ENCODE measurements at places on chromosomes 6 and 20.

DNA sequence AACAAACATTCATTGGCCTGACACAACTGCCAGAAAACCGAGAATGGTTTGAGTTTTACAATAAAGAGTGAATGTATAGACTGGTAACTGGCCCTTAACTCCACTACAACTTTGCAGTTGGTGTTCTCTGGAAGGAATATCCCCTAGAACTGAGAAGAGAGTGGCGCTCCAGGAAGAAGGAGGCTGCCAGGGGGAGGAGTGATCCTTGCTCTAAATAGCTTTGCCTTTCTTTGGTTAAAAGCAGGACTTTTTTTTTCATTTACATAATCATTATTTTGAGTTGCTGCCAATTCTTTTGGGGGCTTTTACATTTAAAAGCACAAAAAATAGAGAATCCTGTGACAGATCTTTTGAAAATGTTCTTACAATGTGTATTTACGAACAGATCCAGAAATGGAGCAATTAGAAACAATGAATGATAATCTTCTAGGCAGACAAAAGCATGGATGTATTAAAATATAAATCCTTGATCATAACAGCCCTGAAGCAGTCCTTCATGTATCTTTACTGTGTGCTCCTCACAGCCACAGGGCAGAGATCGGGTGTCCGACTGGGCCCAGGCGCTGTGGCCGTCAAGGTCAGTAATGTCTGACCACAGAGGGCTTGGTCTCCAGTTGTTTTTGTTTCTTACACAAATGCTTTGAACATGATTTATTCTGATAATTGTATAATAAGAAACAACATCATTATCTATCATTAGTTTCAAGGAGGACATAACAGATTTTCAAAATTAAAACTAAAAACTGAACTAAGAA is 612.2 kb downstream of the HDGFL1 start:
- no peak for DNase-seq

GRCh38 chr6:20623761-20624160 is 89.5 kb downstream of the CDKAL1 start:
- DNase-seq: no peak

GRCh38 chr6:36633370-36633769 is 39.2 kb downstream of the SRSF3 start:
- DNase-seq: no peak

GRCh38 chr20:52683761-52684160 is 288.4 kb upstream of the TSHZ2 start:
- DNase-seq: no peak

- no peak for DNase-seq
Measured at GRCh38 chr20:11350126-11351005, 567.3 kb upstream of the BTBD3 start.

GRCh38 chr6:2549834-2550233 is 200.9 kb downstream of the MYLK4 start:
- DNase-seq: no peak

DNA sequence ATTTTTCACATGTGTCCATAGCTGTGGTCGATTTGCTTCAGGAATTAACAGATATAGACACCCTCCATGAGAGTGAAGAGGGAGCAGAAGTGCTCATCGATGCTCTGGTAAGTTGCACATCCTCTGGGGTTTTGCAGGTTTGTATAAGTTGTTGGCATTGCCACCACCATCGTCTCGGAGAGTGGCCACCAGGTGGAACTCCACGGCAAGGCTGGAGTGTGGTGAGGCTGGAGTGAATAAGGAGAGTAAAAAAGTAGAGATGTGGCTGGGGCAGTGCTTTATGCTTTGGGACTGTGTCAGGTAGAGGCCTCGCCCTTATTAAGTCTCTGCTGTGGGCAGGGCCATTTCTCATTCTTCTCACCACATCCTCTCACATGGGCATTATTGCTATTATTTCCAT is 63.7 kb downstream of the CTNNBL1 start:
- DNase-seq: no peak

- DNase-seq: no peak
Measured at GRCh38 chr20:24813080-24813479, 136.0 kb upstream of the CST7 start.

DNA sequence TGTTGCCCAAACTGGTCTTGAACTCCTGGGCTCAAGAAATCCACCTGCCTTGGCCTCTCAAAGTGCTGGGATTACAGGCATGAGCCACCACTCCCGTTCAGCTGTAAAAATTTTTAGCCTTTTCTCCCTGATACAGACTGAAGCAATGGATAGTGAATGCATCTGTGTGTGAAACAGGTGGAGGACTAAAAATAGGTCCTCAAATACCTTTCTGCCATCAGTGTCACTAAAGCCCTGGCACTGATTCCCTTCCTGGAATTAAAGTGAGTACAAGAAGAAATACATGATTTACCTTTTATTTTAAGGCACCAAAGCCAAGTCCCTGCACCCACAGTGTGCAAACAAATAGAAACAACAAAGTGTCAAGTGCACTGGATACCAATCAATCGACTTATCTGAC is 25.1 kb downstream of the TULP4 start:
- DNase-seq: no peak

- no peak for DNase-seq
Measured at GRCh38 chr20:55667024-55667423, 338.3 kb downstream of the CBLN4 start.

- DNase-seq: no peak
Measured at GRCh38 chr6:125102891-125103290, 50.7 kb upstream of the TPD52L1 start.

DNA sequence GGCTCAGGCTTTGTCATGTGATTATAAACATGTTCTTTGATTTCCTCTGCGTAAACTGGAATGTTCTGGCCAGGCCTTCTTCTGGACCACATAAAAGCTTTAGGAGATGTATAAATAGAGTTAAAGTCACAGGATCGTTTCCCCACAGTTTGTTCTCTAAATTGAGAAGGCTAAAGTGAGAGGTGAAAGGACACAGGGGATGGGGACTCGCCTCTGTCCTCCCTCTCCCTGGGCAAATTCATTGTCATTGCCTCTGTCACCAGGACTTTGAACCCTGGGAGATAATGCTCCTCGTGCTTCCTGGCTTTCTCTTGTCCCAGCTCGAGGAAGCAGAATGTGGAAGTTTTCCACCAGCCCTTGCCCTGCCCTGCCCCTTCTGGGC is 20.3 kb upstream of the ZFAND3 start:
- DNase-seq: no peak

DNA sequence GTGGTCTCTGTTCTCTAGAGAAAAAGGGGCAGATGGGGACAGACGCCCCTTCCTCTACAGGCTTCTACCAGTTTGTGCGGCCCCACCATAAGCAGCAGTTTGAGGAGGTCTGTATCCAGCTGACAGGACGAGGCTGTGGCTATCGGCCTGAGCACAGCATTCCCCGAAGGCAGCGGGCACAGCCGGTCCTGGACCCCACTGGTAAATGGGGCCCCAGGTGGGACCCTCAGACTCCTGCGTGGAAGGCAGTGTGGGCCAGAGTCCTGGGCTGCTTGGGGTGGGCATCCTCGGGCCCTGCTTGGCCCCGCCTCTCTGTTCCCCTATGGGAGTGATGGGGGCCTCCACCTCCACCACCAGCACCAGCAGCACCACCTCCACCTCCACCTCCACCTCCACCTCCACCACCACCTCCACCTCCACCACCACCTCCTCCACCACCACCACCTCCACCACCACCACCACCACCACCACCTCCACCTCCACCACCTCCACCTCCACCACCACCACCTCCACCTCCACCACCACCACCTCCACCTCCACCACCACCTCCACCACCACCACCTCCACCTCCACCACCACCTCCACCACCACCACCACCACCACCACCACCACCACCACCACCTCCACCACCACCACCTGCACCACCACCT is 3.2 kb upstream of the TNFRSF6B start:
- DNase-seq: no peak

DNA sequence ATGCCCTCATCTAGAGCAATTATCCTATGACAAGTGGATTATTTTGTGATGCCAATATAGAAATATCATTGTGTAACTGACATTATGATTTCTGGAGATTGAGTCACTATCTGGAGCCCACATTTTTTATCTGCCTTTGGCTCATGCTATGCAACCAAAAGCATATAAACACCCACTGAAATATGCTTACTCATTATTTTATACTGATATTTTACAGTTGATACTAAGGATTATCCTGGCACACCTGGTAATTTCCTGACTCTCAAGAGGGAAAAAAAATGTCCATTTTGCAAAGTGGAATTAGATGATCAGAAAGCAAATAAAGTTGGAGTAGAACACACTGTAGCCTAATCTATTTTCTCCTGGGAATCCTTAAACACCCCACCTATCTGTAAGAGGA is 154.5 kb downstream of the PKHD1 start:
- no peak for DNase-seq

GRCh38 chr6:165602291-165602690 is 60.8 kb downstream of the PDE10A start:
- DNase-seq: no peak

DNA sequence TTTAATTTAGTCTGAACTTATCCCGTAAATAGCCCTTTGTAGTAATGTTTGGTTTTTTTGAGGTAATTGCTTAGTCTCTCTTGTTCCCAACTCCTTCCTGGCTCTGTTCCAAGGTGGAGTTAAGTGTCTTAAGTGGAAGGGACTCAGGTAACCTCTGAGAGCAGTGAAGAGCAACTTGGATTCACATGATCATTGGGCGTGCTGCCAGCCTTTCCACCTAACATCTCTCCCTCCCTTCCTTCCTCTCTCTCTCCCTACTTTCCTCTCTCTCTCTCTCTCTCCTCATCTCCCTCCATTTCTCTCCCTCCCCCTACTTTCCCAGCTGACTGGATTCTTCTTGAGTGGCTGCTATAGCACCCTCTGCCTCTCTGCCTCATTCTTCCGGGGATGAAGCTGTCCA is 232.9 kb upstream of the SASH1 start:
- no peak for DNase-seq

GRCh38 chr6:136079701-136080565 is 170.2 kb downstream of the MTFR2 start:
- no peak for DNase-seq

- no peak for DNase-seq
Measured at GRCh38 chr6:8637896-8638597, 202.7 kb upstream of the SLC35B3 start.

DNA sequence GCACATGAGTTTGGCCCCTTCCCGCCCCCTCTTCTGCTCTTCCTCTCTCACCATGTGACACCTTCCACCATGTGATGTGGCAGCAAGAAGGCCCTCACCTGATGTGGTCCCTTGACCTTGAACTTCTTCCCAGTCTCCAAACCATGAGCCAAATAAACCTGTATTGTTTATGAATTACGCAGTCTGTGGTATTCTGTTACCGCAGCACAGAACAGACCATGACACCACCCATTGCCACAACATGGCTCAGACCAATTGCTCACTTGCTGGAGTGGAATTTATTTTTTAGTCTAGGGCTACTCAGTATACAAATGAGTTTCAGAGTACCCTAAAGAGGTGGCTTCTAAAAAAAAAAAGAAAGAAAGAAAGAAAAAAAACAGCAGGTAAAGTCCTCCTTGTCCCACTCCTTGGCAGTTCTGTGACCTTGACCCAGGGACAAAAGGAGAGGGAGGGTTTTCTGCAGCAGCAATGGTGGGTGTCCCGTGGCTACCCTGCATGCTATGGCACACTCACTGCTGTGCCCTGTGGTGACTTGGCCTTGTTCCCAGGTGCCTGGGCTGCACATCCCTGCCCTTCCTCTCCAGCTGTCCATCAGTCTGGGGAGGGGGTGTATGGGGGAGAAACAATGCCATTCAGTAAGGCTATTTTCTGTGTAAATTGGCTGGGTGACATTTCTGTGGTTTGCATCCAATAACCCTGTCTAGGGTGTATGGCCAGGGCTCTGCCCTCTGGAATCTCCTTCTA is 5.4 kb upstream of the VSX1 start:
- no peak for DNase-seq

DNA sequence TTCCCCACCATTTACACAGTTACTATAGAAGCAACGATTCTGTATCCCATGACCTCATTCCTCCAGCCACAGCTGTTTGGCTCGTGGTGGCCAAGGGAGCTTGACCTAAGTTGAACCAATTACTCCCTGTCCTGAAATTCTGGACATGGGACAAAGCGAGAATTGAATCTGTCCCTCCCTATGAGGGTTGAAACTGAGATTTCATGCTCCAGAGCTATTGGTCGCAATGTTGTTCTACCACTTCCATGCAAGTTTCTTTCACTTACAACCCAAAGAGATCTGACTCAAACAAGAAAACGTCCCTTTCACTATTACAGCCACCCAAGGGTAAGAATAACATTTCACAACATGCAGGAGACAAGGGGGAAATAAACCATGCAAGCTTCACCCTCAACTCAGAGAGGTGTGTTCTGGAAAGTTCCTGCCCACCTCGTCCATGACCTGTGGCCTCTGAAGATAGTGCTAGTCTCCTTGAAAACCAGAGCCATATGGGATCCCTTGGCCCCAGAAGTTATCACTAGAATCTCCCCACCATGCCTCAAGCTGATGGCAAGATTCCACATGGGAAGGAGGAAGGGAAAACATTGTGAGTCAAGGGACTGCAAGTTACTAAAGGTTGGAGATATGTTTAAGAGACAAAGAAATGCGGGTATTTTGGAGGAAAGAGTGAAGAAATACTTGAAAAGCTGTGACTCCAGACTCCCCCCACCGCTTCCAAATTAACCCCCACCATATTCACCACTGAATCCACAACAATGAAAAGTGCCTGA is 74.5 kb upstream of the SRSF6 start:
- no peak for DNase-seq

GRCh38 chr6:37083243-37084138 is 78.0 kb downstream of the FGD2 start:
- no peak for DNase-seq

- DNase-seq: no peak
Measured at GRCh38 chr6:112221981-112222852, 32.1 kb downstream of the LAMA4 start.

DNA sequence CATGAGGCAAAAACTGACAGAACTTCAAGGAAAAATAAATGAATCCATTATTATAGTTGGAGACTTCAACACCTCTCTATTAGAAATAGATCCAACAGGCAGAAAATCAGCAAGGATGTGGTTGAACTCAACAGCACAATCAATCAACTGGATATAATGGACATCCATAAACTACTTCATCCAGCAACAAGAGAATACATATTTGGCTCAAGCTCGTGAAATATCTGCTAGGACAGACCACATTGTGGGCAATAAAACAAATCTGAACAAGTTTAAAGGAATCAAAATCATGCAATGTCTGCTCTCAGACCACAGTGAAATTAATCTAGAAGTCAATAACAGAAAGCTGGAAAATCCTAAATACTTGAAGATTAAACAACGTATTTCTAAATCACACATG is 362.6 kb downstream of the CD109 start:
- DNase-seq: no peak

DNA sequence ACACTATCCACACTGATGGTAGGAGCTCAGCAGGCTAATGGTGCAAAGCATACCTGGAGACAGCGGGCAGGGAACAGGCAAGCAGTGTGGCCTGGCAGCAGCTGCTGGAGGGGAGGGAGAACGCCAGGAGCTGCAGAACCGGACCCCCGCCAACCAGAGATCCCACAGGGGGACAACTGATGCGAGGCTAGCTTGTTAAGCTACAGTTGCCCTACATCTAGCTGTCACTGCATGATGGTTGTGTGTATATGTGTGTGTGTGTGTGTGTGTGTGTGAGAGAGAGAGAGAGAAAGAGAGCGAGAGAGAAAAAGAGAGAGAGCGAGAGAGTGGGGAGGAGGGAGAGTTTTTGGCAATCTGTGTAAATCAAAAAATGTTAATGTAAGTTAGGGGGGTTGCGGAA is 69.7 kb upstream of the NHSL1 start:
- no peak for DNase-seq

- DNase-seq: no peak
Measured at GRCh38 chr6:38215651-38216311, 396.3 kb downstream of the ZFAND3 start.
